ENCODE measurements at places on chromosomes 3 and 15.

DNA sequence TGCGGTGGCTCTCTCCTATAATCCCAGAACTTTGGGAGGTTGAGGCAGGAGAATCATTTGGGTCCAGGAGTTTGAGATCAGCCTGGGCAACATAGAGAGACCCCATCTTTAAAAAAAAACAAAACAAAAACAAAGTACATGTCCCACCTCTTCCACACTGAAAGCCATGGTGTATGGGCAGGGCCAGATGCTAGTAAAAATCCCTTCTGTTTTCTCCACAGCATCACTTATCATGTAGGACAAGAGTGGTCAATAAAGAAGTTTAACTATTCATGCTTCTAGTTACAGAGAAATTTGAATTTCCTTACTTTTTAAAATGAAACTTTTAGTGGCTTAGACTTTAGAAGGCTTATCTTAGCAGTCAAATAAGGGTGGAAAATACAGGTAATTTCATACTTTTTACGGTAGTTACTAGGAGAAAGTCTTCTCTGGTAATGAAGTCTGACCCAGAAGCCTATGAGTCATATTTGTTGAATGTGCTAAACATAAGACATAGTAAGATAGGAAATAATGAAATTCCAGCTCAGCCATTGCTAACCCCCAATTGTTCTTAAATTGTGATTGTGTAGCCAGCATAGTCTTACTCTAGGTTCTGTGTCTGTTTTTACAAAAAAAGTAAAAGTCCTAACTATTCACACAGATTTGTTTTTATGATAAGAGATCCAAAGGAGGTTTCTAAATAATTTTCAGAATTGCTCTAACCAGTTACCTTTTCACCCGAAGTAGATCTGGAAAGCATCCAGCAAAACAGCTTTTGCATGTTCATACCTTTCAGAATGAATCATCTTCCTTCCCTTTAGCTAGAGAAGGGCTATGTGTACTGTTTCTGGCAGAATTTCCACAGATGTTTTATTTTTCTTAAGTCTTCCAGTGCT lies 16.4 kb upstream of the ZNF609 start:
- no peak for DNase-seq

DNA sequence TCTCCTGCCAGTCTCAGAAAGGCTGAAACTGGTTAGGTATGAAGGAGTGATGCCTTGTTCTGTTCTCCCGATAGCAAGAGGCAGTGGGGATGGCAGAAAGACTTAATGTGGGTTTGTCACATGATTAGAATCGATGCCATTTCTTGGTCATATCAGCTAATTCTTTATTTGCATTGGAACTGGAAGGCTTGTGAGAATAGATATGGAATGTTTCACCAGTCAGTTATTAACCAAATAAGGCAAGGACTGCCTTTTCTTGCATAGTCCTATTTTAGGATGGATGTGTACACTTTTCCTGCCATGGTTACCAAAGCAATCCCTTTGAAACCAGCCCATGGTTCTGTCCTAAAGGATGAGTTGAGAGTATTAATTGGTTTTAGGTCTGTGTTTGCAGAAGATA lies 33.7 kb downstream of the FILIP1L start:
- DNase-seq, result no peak

DNA sequence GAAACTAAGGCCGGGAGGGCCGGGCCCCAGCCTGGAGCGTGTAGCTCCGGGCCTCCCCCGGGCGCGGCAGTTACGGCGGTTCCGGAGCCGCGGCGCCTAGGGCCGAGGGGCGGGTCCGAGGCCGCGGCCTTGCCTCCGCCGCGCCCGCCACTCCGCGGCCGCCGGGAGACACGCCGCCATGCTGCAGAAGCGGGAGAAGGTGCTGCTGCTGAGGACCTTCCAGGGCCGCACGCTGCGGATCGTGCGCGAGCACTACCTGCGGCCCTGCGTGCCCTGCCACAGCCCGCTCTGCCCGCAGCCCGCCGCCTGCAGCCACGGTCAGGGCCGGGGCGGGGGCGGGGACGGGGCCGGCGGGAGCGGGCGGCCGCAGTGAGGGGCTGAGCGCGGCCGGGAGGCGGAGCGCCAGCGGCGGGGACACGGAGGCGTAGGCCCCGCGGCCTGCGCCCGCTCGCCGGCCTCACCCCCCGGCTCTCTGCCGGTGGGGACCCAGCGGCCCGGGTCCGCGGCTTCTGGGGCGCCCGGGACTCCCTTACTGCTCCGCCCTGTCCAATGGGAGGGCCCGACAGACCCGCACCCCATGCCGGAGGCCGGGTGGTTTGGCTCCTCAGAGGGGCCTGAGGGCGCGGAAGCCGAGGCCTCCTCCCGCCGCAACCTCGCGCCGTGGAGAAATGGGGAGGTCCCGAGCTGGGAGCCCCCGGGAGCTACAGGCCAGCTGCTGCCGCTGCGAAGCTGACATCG lies at the start of gene DIS3L:
Gene DIS3L (plus strand): TSS at position 150 of the 738 bp plus-strand sequence. CDS start 29 bp downstream, at position 179.
- peak; percentile 58 for DNase-seq

- no peak for DNase-seq
Measured at GRCh38 chr3:58299839-58300516, 6.1 kb upstream of the RPP14 start.

- DNase-seq, result no peak
Measured at GRCh38 chr3:180040966-180041365, 4.2 kb upstream of the PEX5L start.

DNA sequence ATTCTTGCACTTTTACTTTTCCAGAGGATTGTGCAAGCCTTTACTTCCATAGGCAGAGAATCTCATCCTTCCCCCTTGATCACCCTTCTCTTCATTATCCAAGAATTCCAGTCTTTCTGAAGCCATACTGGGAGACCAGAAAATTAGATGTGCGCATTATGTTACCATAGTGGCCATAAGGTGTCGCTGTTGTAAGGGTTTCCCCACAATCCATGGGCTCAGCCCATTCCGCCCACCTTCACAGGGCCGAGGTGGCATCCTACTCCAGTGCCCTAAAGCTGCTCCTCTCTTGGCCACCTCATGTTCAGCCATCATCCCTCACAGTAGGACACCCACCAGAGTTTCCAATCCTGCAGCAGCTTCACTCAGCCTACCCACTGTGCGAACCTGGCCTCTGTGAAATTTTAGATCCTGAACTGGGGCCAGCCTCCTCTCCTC lies 35.0 kb downstream of the CTSH start:
- DNase-seq, result no peak

GRCh38 chr3:152383136-152383606 lies 114.4 kb downstream of the MBNL1 start:
- DNase-seq, result no peak

DNA sequence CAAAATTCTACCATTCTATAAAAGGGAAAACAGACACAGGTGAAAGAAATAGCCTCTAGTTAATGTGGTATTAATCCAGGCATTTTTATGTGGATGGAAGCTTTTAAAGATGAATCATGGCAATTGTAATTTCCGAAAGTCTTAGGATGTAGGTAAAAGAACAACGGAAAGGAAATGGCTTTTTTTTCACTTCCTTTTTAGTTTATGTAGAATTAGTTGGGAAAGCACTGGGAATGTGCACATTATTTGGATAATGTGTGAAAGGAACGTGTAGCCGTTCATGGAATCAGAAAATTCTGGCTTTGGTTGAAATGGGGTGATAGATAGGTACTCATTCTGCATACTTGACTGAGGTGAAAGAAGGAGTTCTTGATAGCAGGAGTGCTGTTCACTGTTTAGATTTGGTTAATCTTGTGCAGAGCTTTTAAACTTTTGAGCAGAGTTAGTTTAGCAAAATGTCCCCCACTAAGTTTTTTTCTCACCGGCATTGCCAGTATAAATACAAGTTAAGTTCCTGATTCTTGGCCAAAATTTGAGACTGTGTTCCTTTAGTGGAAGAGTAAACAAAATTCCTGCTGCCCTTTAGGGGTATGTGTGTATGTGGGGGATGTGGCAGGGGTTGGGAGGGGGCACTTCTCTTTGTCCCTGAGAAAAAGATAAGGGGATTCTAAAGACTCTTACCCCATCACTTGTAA lies 20.2 kb upstream of the UTS2B start:
- DNase-seq, result no peak

GRCh38 chr3:22966349-22966748 lies 236.8 kb upstream of the UBE2E2 start:
- no peak for DNase-seq

DNA sequence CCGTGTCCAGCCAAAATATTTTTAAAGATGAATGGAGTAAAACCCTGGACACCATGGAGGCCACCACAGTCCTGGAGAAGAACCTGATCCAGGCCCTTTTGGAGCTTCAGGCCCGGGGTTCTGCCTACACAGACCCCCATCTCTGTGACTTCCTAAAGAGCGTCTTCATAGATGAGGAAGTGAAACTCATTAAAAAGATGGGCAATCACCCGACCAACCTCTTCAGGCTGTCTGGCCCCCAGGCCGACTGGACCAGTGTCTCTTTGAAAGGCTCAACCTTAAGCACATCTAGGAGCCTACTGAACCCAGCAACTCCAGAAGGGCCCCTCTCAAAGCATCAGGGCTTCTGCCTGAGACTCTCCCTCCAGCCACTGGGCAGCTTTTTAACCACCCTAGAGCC lies 107.9 kb upstream of the FAM174B start:
- no peak for DNase-seq

GRCh38 chr15:69497076-69497475 lies 44.5 kb downstream of the RPLP1 start:
- no peak for DNase-seq

GRCh38 chr15:72116731-72117485 lies 1.0 kb downstream of the MYO9A start:
- no peak for DNase-seq

Data from activated gamma-delta T cell (primary cell).